ENCODE measurements at places on chromosomes 5 and 9.

DNA sequence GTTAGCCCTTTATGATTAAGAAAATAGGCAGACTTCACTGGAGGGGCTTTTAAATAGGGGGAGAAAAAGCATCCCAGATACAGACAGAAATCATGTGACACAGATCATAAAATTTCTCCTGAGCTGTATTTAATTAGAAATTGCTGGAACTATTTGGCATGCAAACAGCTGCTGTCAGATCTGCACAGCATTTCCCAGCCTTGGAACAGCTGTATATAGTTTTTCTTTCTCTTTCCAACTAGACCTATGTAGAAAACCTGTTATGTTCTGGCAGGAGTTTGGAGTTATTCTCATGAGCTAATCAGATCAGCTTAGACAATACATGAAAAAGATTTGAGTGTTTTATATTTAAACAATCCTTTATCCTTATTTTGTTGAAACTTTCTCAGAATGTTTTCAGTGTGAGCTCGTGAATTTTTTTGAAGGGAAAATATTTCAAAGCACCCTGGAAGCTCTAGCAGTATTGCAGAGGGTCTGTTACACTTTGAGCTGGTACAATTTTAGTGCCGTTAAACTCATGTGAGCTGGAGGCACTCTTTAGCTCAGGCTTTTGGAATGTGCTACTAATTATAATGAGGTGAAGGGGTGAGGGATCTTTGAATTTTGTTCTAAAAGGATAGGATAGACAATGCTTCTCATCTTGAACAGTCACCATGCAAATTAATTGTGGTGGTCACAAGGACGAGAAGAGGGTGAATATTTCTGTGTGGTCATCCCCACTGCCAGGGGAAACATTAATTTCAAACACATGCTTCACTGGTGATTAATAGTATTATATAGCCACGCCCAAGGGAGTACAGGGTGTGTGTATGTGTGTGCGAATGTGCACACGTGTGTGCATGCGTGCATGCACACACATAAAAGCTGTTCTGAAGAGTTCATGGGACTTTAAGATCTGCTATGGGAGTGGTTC, 239.4 kb upstream of the FBXL7 start:
- DNase-seq = no peak

GRCh38 chr9:112104901-112105300, 70.2 kb downstream of the SUSD1 start:
- no peak for DNase-seq

GRCh38 chr5:81393783-81394718, at the start of gene ACOT12:
TSS of gene ACOT12 (minus strand) at chr5:81394134. CDS start at chr5:81394114, 20 bp downstream.
- no peak for DNase-seq

GRCh38 chr5:139658928-139659667, 10.9 kb downstream of the CXXC5 start:
- no peak for DNase-seq

DNA sequence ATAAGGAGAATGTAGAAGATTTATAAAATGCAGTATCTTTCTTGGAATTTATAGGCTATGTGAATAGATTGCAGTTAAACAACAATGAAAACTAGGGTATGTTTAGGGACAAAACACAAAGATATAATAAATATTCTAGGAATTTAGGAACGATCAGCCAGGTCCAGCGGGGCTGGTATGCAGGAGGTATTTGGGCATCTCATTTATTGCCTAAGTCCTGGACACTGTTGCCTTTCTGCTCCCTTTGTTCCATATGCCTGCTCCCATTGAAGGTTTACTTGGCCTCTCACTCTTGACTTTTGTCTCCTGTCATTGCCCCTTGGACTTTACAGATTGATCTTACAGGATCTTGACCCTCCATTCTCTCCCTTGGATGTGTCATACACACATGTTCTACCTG, 55.9 kb downstream of the SNX24 start:
- no peak for DNase-seq

GRCh38 chr5:54148858-54149257, 161.5 kb downstream of the ARL15 start:
- DNase-seq = no peak

DNA sequence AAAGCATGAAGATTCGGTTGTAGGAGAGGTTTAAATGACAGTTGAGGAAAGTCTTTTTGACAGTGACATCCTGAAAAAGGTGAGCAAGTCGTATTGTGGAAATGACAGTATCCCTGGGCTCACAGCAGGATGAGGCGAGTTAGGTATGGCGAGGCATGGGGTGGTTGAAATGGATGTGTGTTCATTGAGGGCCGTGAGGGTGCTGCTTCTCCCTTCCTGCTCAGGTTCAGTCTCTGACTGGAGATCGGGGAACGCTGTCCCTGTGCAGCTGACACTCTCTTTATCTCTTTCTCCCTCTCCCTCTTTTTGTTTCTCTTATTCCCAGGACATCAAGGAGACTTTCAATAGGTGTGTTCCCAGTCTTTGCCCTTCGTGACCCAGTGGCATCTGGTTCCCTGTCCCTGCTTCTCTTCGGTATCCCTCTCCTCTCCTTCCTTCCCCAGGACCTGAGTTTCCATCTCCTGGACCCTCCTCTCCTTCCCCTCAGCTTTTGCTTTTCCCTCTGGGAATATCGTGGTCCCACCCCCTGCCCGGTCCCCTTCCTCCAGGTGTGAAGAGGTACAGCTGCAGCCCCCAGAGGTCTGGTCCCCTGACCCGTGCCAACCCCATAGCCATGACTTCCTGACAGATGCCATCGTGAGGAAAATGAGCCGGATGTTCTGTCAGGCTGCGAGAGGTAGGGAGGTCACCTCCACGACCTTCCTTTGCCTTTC, 10.2 kb downstream of the TRIM41 start:
- DNase-seq = no peak

DNA sequence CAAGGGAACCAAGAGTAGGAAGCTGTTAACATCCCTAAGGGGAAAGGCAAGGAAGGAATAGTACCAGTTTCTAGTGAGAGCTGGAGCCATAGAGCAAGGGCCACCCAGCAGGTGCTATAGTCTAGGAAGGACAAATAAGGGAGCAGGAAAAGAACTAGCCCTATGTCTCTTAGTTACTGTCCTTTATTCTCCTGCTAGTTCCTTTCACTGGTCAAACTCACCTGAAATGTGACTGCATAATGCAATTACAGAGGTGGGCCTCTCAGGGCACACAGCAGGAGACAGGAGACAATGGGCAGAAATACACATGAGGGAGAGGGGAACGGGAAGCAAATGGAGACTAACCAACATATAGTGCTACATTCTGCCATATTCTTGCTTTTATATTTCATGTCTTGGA, 26.7 kb upstream of the FRMPD1 start:
- no peak for DNase-seq

DNA sequence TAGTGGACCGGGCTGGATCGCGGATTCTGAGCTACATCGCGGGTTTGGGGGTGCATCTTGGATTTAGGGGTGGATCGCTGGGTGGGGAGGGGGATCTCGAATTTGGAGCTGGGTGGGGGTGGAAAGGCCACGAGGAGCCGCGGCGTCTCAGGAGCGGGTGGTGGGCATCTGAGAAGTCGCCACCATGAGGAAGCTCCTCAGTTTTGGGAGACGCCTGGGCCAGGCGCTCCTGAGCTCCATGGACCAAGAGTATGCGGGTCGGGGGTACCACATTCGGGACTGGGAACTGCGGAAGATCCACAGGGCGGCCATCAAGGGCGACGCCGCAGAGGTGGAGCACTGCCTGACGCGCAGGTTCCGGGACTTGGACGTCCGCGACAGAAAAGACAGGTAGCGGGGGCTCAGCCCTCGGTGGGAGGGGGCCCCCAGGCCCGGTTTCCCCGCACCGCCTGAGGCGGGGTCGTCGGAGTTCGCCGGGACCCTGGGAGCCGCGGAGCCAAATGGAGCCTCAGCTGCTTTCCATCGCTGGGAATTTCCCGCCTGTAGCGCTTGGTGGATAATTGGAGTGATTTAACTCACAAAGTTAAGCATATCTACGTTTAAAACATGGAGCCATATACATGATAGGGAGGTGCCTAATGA, 376 bp downstream of the ANKRD18B start:
- no peak for DNase-seq

- DNase-seq = no peak
These were observed 7.7 kb upstream of the TSLP start for GRCh38 chr5:111063709-111064322.

GRCh38 chr9:130023144-130023787, 19.7 kb downstream of the FNBP1 start:
- DNase-seq = no peak

DNA sequence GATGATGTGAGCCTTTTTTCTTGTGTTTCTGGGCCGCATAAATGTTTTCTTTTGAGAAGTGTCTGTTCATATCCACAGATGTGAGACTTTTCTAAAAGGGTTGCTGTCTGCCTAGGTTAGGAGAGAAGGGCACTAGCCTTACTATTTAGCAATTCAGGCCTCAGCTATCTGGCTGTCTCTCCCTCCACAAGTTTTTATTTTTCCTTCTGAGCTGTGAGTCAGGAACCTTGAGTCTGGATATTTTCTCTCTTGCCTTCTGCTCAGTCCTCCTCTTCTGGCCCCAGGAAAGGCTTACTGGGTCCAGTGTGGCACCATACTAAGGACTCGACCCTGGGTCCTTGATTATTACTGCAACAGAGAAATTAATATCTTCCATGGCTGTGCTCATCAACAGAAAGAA, 187.6 kb downstream of the CSNK1G3 start:
- DNase-seq = no peak

DNA sequence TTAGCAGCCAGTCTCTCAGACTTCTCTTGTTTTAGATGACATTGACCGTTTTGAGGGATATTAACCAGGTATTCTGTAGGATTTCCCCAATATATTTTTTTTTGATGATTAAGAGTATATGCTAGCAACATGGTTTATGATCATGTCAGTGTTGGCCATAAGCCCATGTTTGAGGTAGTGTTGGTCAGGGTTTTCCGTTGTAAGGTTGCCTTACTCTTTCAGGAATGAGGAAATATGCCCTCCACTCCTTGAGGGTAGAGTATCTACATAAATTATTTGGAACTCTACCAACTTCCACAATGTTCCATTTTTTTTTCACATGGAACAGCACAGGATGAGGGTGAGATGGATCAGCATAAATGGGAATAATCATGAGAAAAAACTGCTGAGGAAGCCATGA, 188.4 kb upstream of the PRDM9 start:
- DNase-seq = no peak

DNA sequence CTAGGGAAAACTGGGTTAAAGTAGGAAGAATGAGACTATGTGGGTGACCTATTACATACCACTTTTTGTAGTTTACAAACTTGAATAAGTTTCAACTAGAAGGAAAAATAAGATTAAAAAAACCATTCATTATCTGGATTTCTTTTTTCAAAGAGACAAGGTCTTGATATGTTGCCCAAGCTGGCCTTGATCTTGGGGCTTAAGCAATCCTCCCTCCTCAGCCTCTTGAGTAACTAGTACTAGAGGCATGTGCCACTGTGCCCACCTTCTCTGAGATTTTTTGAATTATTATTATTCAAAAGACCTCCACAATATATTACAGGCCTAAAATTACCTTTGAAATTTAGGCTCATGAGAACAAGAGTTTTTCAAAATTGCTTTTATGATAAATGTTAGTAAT, 63.2 kb downstream of the NR2F1-AS1 start:
- DNase-seq = no peak

GRCh38 chr5:137778772-137779564, 24.8 kb upstream of the HNRNPA0 start:
- DNase-seq = no peak

- DNase-seq = no peak
These were observed 528.1 kb upstream of the KLF4 start for GRCh38 chr9:108017671-108018070.

GRCh38 chr5:142119051-142119625, 10.6 kb downstream of the NDFIP1 start:
- DNase-seq = no peak

DNA sequence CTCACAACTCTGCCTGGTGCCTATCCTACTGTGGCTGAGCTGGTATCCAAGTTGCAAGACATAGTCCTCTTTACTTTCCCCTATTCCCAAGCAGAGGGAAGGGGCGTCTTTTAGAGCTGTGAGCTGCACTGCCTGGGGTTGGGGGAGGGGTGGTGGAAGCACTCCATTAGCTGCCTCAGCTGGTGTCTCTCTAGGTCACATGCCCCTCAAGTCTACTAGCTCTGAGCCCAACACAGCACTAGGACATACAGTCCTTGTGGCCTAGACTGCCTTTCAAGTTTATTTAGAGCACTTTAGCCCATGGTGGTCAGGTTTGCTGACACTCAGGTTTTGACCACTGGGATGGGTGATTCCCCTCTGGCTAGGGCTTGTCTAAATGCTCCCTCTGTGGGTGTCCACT, 54.7 kb downstream of the SREK1 start:
- no peak for DNase-seq

DNA sequence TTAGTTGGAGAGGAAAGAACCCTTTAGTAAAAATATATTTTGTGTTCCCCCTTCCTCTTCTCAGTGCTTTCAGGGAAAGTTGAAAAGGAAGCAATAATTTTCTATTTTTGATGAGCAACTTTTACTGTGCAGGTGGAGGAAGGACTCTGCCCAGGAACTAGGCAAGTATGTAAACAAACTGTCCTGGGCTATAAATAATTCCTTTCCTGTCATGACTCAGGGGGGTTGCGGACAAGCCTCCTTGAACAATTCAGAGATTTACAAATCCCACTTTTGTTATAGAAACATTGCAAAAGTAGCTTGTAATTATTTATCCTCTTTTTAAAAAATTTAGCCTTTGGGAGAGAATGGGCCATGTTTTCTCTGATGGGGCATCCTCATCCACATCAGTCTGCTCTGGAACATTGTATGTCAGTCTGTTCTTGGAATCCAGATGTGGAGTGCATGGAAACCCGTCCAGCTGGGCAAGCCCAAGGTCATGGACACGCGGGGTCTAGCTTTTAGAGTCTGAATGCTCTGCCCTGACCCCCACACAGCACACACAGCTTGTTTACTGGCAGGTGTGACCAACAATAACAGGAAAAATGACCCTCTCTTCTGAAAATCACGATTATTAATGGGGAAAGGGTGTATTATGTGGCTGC, 127.6 kb downstream of the GADD45G start:
- DNase-seq = no peak

- no peak for DNase-seq
These were observed 110.9 kb upstream of the GPR151 start for GRCh38 chr5:146626936-146627335.

DNA sequence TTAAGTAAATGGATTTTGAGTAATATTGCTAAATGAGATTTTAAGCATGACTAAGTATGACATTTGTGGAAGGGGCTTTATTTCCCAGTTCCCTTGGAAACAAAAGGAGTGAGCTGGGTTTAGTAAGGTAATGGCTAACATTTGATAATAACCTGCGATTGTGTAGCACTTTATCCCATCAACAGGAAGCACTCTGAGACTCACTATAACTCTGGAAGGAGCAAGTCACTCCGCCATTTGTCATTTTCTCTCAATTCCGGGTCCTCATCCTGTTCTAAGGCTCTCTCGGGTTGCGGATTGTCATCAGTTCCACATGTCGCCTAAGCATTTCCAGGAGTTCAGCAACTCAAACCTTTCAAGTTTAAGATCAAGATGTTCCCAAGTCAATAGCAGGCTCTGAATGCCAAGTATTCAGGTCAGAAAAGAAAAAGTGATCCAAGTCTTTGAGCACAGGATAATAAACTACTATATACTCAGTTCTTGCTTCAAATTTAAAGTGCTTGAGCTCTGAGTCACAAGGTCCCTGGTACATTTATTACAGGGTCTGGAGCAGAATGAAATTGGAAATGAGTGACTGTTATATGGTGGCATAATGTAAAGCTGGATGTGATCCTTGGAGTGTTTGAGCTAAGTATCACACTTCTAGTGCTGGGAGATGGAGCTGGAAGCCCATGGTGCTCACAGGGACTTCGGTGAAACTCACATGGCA, 39.3 kb downstream of the CAPSL start:
- no peak for DNase-seq
